ENCODE measurements at places on chromosomes 2 and 18.

DNA sequence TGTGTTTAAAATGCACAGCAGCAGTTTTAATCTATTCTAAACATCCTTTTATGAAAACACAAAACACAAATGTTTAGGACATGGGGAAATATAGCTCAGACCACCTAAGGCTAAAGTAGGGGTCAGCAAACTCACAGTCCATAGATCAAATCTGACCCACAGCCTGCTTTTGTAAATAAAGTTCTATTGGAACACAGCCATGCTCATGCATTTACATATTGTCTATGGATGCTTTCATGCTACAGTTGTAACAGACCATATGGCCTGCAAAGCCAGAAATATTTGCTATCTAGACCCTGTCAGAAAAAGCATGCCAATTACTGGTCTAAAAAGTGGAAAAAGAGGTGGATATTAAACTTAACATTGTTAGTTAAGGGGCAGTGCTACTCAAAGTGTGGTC lies 1105.4 kb upstream of the KLHL29 start:
- DNase-seq = no peak

GRCh38 chr2:21146638-21147037 lies 22.9 kb downstream of the TDRD15 start:
- DNase-seq = no peak

- no peak for DNase-seq
These were observed 14.7 kb upstream of the PUM2 start for GRCh38 chr2:20365249-20365817.

GRCh38 chr2:165967746-165968145 lies 14.2 kb upstream of the TTC21B start:
- DNase-seq = no peak

GRCh38 chr2:218289639-218290315 lies 2.5 kb downstream of the TMBIM1 start:
- DNase-seq = no peak

GRCh38 chr2:105903051-105903674 lies 158.5 kb downstream of the NCK2 start:
- DNase-seq = no peak

DNA sequence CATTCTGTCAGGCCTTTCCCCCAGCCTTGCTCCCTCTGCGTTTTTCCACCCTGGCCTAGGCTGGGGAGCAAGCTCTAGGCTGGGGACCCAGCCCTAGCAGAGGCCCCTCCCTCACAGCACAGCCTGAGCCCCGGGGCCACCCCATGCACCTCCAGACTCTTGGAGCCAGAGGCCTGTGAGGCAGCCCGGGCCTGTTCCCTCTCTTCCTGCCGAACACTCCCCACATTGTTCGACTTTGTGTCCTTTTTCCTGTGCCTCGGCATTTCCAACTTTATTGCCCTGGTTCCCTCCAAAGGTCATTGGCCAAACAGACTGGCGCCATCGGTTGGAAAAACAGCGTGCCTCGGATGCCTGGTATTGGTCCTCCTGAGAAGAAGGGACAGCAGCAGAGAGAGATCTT lies 79.7 kb downstream of the HS1BP3 start:
- DNase-seq = no peak

All from activated T-helper 9 cell treated with anti-CD3 and anti-CD28 coated beads, Interleukin-2, amount 50 U/mL, for 16 hours (primary cell).